ENCODE measurements at places on chromosomes 12 and 14.
A peak's percentile ranks its signal among the peaks of the same experiment; 100 is the strongest.

GRCh38 chr12:60106214-60106613 lies 510.4 kb downstream of the SLC16A7 start:
- DNase-seq: no peak

GRCh38 chr14:74922752-74923401 lies at the start of gene RPS6KL1:
RPS6KL1 (minus strand) TSS chr14:74923260; CDS start chr14:74921541, 1,719 bp downstream.
- DNase-seq: peak; percentile 83

GRCh38 chr14:61409782-61410181 lies 88.4 kb downstream of the PRKCH start:
- no peak for DNase-seq

- no peak for DNase-seq
Observed at GRCh38 chr12:91926848-91927247, 218.8 kb downstream of the BTG1 start.

DNA sequence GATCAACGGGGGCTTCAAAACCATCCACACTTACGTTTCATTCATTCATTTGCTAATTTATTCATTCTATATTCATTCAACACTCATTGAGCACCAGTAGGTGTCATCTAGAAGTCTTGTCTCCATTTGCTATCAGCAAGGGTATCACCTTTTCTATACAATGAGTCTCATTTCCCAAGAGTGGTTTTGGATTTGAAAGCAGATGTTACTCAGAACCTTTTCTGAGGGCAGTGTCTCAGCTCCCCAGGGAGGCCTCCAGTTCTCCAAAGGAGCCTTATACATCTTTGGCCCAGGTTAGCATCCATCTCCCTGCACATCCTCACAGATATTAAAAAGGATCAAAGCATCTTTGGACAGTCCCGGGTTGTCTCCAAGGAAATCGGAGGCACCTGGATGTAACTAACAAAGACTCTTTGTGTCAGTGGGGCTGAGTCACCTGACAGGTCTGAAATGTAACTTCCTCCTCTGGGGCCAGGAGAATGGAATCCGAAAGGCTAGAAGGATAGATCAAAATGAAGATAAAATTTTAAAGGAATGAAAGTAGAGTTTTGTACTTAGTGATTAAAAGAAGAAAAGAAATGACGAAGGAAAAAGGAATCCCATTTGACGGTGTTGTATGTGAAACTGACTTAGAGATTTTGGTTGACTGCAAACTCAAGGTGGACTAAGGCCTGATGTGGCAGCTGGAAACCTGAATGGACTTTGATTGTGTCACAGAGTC lies 103.0 kb downstream of the VCPKMT start:
- no peak for DNase-seq

DNA sequence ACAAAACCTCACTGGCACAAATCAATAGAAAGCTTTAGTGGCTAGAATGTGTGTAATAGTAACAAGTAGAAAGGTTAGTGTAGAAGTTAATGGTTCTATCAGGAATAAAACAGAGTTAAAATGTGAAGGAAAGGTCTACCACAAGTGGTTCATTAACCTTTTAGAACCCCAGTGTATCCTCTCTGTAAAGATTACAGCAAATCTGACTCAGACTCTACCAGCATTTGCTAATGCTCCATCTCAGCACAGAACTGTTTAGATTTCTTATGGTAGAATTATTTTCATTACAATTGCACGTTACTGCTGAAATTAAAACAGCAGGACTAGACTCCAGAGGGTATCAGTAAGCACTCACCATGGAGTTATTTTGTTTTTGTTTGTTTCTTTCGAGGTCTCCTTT lies 609.0 kb upstream of the LMO3 start:
- DNase-seq: no peak

DNA sequence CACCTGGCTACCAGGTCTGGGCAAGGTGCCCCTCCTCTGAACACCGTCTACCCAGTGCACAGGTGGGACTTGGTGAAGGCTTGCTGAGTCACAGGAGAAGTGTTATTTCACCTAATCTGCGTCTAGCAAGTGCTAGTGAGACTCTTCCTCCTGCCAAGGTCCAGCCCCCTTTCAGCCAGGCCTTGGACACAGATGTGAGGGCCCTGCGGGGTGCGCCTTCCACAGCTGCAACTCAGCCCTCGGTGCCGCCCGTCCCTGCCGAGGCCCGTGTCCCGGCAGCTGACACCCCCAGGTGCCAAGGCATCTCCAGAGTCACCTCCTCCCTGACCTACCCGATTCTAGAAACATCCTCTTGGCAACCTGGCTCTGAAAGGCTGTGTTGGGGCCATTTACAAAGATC lies 55.1 kb downstream of the PRIMA1 start:
- no peak for DNase-seq

- DNase-seq: no peak
Observed at GRCh38 chr14:102822311-102822863, 45.1 kb downstream of the TRAF3 start.

GRCh38 chr14:91980157-91980556 lies 32.7 kb upstream of the FBLN5 start:
- no peak for DNase-seq

All from neuronal stem cell (in vitro differentiated cells).